GM23338 (cell line): ENCODE measurements at places on chromosomes 7 and 10.

- DNase-seq = no peak
These were observed 218.0 kb downstream of the LRMDA start for GRCh38 chr10:75649466-75649865.

- DNase-seq = no peak
These were observed 122.5 kb upstream of the SEM1 start for GRCh38 chr7:96832092-96832662.

DNA sequence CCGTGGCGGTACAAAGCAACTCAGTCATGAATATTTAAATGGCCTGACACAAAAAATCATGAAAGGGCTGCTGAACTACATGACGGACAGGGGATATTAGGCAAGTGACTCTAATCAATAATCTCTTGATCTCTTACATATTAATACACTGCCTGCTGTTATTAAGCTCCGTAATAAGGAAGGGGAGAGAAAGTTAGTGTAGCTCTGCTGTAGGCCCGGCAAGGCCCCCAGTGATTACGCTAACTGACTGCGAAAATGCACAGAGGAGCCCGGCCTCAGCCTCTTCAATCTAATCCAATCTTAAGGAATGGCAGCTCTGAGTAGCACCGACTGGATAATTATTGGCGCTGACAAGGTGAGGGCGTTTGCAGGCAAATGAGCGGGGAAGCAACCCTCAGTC is 583.5 kb upstream of the MKI67 start:
- no peak for DNase-seq

DNA sequence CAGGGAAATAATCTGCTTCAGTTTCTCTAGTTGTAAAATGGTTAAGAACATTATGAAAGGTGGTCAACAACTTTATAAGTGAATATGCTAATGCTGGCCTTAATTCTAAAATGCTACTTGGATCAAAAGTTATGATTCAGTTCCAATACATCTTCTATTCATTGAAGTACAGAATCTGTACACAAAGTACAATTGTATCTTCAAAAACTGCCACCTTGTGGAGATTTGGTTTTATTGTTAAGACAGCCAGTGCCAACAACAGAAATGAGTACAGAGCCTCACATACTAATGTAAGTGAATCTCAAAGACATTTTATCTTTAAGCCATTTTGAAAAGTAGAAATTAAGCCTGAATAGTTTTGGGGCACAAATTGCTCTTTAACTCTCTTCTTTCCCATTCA is 194.0 kb downstream of the CFTR start:
- no peak for DNase-seq

- DNase-seq = no peak
These were observed 11.3 kb downstream of the FERD3L start for GRCh38 chr7:19133886-19134285.

DNA sequence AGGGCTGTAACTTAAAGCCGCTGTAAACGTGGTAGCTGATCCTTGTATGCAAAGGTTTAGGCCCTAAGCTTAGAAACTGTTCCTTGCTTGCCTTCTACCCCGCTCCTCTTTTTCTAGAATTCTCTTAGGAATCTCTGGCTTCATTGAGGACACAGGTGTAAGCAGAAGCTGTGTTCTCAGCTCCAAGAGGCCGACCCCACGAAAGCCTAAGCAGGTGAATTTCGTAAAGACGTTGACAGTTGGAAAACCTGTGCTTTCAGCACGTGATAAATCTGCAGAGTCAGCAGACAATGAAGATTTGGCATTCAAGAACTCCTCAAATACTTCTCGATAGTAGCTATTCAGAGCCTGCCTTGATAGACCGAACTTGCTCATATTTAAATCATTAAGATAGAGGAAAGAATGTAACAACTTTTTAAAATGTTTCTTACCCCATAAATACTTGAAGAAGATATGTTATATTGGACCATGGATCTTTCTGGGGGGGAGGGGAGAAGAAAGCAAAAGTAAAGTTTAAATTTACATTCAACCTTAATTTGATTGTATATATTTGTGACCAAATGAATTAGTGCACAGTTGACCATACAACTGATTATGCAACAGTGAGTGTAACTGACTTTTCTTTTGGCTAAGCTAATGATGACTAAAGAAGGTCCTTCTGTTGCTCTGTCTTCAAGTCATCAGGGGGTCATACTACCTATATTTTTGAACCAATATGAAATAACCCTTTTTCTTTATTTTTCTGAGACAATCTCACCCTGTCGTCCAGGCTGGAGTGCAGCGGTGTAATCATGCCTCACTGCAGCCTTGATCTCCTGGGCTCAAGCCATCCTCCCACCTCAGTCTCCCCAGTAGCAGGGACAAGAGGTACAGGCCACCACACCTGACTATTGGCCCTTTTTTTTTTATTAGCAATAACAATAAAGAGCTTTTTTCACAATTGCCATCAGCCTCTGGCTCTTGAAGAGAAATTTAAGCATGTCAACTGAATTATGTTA is 1.2 kb upstream of the GDI2 start:
- no peak for DNase-seq

GRCh38 chr7:68258609-68259008 is 1262.0 kb downstream of the TYW1 start:
- no peak for DNase-seq

GRCh38 chr7:101518336-101518735 is 110.8 kb downstream of the MYL10 start:
- no peak for DNase-seq

GRCh38 chr7:120441850-120442249 is 168.9 kb downstream of the KCND2 start:
- no peak for DNase-seq

- DNase-seq = no peak
These were observed 880 bp downstream of the HERC4 start for GRCh38 chr10:68074031-68074774.

DNA sequence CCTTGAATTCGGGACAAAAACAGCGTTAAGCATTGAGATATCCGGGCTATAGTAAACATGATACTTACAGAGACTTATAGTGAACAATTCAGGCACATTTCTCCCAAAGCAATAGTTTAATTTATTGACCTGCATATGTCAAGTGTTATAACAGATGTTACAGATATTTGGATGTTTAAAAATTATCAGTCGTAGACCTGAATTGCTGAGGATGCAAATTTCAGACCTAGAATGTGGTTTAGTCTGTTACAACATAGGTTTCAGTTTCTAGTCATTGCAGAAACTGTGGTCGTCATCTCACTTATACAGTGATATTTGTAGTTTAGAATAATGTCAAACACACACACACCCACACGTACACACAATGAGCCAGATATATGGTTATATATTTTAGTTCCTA is 85.2 kb downstream of the VTI1A start:
- no peak for DNase-seq

DNA sequence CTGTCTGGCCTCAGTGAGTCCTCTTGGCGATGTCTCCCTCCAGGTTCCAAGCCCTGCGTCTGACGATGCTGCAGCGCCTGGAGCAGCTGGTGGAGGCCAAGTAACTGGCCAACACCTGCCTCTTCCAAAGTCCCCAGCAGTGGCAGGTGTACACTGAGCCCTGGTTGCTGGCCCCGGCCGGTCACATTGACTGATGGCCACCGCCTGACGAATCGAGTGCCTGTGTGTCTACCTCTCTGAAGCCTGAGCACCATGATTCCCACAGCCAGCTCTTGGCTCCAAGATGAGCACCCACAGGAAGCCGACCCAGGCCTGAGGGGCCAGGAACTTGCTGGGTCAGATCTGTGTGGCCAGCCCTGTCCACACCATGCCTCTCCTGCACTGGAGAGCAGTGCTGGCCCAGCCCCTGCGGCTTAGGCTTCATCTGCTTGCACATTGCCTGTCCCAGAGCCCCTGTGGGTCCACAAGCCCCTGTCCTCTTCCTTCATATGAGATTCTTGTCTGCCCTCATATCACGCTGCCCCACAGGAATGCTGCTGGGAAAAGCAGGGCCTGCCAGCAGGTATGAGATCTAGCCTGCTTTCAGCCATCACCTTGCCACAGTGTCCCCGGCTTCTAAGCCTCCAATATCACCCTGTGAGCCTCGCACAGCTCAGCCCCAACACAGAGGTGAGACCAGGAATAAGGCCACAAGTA is 7.3 kb upstream of the ZNF22 start:
- no peak for DNase-seq

- no peak for DNase-seq
These were observed 24.3 kb downstream of the FBXW4 start for GRCh38 chr10:101670635-101671034.

DNA sequence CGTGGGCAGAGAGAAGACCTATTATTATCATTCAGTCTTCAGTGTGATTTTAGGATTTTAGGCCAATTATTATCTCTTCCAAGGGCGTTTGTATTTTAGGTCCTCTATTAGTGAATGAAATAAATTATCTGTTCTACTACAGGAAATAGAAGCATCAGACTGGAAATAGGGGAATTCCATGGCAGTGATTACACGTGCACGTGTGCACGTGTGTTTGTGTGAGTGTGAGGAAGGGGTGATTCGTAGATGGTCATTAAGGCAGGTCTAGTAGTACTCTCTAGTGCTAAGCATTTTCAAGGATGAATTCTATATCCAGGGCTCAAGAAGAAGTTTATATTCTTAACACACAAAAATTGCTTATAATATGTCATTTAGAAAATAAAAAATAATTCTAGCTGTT is 623.2 kb downstream of the GATA3 start:
- DNase-seq = no peak

- no peak for DNase-seq
These were observed 10.1 kb downstream of the CALHM2 start for GRCh38 chr10:103442031-103442461.

- DNase-seq = no peak
These were observed 731.5 kb downstream of the XPNPEP1 start for GRCh38 chr10:109191823-109192222.

DNA sequence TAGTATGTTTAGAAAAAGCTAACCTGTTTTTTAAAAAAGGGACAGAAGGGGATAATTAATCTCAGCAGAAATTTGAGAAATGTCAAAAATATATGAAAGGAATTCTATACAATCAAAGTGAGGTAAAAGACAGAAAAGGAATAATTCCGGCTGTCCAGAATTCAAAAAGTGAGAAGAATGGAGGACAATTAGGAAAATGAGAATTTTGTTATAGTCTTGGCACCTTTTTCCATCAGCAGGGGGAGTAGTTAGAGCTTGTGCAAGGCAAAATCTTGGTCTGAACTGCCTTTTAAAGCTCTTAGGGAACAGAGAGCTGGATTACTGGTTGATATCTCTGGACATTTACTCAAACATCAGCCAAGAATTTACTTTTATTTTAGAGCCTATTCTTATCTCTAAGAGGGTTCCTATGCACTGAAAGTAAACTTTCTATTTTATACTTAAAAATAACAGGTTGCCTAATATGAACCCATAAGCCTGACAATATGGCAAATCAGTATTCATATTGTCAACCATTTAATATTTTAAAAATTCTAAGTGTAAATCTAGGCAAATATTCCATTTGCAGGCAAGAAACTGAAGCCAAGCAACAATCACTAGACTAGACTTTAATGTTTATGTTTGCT is 185.6 kb downstream of the ANK3 start:
- DNase-seq = peak; percentile 70

- no peak for DNase-seq
These were observed 289.1 kb upstream of the PHF14 start for GRCh38 chr7:10684606-10685005.

DNA sequence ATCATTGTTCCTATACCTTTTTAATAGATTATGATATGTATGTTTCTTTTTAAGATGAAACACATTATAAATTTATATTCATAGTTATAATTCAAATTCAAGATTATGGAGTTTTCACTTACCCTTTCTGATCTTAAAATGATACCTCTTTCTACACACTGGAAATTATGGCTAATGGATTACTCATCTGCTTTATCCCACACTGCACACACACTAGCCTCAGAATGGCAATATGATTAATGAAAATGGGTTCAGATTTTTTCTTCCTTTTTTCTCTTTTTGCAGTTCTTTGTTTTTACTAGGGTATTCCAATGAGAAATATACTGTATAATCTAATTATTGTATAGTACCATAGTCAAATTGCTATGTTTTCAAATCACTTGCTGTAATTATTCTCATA is 82.3 kb upstream of the FZD1 start:
- DNase-seq = no peak
